ENCODE measurements at places on chromosomes 11 and 22.

DNA sequence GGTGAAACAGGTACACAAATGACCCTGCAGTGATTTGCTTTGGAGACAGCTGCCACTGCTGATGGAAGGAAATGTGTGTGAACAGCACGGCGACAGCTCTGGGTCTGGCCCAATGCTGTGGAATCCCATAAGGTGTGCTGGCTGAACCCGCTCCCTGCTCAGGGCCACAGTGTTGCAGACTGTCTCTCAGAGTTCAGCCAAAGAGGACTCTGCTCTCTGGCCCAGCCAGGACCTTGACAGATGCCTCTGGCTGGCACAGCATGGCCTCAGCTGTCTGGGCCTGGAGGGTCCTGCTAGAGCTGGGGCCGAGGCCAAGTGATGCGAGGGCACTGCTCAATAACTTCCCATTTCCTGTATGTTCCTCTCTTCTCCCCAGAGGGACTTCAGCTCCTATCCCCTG, 5.3 kb upstream of the ABCC8 start:
- DNase-seq = no peak

DNA sequence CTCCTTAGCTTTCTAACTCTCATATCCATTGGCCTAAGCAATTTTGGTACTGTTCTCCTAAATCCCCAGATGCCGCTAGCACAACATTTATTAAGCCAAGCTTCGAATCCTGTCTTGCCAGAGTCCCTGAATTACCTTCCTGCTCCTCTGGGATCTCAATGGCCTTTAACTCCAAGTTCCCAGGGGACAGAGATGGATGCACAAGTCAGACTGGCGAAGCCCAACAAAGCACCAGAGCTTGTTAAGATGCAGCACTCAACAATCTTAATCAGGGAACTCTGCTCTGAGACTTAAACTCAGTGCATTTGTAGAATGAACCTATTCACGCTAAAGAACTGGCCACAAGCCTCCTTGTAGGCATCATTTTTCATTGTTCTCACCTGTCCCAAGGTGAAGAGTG, 9.4 kb downstream of the GALNT18 start:
- DNase-seq = no peak

DNA sequence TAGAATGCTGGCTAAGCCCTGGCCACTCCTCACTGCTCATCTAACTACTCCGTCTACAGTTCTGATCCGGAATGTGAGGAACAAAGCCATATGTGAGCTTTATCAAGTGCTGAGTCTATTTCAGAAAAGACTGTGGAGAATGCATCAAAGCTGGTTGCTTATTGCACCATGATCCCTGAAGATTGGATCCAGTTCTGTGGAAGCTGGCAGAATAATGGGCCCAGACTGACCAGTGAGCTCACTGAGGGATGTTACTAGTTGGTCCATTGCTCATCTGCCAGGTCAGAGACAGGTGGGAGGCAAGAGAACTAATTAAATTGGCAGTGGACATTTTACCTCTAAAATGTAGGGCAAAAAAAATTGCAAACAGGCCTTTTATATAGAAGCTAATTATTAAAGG, 681.3 kb downstream of the NTM start:
- DNase-seq = no peak

DNA sequence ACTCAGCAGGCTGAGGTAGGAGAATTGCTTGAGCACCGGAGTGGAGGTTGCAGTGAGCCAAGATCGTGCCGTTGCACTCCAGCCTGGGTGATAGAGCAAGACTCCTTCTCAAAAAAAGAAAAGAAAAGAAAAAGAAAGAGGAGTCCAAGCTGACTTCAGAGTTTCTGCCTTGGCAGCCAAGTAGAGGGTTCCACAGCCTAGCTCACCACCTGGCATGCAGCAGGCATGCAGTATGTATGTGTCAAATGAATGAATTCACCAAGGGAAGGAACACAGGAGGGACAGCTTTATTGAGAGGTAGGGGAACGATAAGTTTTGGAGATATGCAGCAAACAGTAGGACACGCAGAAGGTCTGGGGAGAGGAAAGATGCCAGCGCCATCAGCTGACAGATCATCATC, 230.4 kb downstream of the BUD13 start:
- no peak for DNase-seq

DNA sequence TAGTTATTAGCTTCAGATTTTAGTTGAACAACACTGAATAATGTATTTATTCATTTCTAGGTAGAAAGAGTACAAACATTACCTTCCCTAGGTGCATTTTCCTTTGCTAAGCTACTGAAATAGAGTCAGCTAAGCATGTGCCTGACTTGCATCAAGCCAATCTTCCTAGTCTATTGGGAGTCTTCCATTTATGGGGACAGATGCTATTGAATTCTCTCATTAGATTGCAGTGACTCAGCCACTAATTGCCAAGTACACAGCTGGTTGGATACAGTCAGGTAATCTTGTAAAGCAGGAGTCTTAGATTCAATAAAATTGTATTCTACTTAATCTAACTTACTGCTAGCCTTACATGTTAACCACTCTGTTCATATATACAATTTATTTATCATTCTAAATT, 55.2 kb upstream of the RPS13 start:
- no peak for DNase-seq

DNA sequence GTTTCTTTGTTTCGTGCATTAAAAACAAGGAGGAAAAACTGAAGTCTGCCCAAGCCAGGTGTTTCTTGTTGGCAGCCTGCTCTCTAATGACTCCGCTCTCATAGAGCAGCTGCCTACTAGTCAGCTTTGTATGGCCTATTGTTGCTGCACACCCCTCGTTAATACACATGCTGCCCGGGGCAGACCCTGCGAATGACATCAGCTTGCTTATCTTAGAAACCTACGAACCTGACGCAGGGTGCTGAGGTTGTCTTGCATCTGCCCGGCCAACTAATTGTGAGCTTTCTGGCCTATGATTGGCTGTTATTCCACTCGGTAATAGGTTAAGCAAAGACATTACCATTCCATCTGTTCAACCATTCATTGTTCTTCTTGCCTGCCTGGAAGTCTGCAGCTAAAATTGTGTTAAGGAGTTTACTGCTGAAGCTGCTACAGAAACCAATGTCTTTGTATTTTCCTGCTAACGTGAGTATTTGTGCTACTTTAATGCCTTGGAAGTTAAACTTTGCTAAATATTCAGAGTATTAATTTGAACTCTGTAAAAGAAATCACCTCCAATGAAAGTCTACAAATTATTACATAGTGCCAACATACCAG, 37.5 kb downstream of the ZC3H12C start:
- DNase-seq = peak; percentile 48

DNA sequence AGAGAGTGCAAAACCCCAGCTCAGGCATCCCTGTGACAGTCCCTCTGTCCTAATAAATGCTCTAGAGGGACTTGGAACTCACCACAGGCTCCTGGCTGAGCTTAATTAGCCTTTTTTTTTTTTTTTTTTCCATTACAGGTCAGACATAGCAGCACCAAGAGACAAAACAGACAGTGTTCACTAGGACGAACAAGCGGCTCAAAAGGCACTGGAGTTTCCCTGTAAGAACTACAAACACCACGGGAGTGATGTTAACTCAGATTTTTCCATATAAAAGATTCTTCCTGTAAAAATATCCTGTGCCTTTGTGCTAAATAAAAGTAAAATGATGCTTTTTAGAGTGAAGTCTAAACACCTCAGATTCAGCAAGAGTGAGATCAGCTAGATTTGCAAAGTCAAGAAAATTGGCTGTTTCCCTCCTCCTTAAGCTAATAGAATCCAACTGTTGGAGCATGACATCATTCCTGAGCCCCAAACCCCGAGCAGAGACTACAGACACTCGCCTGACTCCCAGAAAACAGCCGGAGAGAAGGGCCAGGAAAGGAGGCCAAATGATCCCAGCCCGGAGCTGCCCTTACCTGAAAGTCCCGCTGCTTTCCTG, 101.0 kb upstream of the AKIP1 start:
- no peak for DNase-seq

DNA sequence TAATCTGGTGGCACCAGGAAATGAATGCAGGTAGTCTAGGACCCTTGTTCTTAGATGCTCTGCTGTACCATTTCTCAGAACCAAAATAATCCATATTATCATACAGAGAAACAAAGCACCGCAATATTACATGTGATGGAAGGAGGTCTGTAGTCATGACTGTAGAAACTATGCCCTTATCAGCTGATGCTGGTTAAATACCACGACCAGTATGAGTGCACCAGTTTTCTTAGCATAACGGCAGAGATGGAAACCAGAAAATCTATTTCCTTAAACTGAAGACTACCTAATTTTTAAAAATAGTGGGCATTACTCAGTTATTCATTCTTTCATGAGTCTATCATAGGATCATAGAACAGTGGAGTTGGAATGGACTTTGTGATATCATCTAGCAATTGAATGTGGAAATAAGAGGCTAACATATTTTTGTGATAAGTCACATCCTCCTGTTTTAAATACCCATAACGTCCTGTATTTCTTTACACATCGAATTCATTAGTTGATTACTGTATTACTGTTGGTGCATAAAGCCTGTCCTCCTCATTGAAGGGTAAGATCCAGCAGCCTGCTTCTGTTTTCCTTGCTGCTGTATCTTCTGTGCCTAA, 15.1 kb downstream of the JHY start:
- no peak for DNase-seq

- DNase-seq = no peak
These were observed 46.1 kb downstream of the MYH9 start for GRCh38 chr22:36341640-36342041.

- DNase-seq = no peak
These were observed 16.9 kb upstream of the PEX26 start for GRCh38 chr22:18060646-18061620.

DNA sequence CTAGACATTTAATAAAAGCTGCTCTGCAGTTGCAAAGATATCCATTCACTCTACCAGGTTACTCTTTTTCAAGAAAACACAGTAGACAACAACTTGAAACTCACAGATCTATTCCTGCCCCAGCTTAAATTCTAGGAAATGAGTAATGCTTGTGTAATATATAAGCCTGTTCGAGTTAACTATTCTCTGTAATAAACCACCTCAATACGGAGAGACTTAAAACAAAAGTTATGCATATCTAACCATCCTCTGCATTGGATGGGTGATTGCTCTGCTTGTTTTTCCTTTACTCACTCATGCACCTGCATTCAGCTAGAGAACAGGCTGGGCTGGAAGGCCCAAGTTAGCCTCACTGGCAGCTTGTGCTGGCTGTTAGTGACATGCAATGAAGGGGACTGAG, 13.3 kb downstream of the LRRC4C start:
- no peak for DNase-seq

GRCh38 chr11:118804094-118804493, 13.1 kb upstream of the DDX6 start:
- DNase-seq = no peak

DNA sequence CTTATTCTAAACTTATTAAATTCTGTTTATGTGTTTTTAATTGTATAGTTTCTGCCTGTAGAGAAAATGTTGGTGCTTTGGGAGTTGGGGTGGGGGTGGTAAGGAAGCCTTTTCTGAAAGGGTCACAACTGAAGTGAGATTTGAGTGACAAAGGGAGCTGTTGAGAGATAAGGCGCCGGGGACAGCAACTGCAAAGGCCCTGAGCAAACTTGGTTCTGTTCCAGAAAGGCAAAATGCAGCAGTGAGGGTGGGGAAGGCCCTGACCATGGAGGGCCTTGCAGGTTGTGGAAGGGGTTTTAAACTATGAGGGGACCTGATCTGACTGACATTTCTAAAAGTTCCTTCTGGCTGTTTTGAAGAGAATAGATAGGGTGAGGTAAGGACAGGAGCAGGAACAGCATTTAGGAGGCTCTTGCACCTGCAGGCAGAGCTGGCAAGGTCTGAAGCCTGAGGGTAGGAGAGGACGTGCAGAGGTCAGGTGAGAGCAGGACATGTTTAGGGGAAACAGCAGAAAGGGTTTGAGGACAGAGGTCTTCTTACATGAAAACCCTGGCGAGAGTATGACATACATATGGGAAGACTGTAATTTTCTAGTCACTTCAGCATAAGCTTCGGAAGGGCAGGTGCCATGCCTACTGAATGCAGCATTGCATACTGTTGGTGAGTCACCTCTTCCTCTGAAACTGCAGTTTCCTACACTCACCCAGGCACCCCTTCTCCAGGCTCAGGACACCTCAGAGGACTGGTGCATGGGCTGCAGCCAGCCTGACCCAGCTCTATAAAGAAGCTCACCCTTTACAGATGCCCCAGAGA, 190.7 kb downstream of the SNX19 start:
- no peak for DNase-seq

- no peak for DNase-seq
These were observed 83.1 kb downstream of the PTPRJ start for GRCh38 chr11:48063424-48063978.

DNA sequence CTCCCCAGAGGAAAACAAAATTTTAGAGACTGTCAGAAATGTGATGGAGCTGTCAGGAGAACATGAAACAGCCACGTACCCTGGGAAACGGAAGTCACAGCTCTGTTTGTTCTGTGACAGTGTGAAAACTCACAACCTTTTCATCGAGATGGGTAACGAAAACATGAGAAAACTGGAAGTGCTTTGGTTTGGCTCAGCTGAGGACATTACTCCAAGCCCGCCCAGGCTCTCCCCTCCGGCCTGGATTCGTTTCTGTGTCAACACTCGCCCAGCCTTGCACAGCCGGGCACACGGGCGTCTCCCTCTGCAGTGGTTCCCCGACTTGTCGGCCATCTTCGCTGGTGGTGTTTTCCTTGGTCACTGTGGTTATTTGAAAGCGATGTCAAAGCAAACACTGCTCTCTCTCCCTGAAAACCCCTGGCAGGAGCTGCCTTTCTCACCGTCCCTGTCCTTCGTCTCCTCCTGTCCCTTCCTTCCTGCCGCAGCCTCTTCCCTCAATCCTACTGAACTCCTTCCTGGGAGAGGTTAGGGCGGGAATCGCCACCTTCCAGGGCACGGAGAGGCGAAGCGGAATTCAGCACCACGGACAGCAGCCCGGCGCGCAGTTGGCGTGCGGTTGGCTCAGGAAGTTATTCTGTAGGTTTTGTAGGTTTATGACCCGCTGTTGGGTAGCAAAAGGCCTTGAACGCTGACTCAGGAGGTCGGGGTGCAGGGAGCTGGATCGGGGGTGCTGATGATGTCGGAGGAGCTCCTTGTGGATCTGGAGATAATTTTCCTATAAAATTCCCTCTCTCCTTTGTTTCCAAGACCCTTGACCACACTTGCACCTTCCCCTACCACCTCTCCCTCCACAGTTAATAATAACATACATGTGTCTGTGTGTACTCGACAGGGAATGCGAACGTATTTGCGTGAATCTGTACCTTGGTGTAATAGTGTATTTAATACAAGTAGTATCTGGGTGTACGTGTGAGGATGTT, 13.1 kb upstream of the RPS19BP1 start:
- DNase-seq = no peak

DNA sequence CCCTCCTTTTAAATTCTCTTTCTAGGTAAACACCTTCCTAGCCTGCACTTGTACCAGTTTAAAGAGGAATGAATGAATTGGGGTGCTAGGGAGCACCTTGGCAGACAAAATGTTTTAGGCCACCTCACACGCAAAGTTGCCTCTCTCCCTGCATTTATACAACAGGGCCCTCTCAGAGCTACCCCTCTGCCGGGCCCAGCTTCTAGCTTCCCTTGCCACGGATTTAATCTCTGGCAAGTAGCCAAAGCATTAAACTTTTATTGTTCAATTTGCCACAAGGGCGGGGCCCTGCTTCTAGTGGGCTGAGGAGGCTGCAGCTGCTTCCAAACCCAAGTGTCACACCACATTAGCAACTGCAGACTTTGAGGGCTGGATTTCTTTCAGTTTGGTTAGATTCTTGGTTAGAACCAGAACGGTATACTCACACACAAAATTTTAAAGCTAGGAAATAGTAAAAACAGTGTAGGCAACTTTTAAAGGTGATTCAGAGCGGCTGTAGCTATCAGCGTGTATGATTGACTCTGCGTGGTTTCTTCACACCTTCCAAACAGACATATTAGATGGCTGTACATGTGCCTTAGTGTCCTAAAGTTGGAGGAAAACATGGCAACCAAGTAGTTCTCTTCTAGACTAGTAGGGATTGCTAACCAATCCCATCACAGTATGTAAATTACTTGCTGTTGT, 6.5 kb downstream of the KREMEN1 start:
- DNase-seq = peak; percentile 65
